ENCODE measurements at places on chromosomes 11 and 22. TPM values are rescaled to one million over a fixed set of nuclear protein-coding genes. Genes with fewer than 3 reads are reported as not detected.

- DNase-seq = no peak
Measured at GRCh38 chr11:33670250-33671011, 30.2 kb downstream of the C11orf91 start.

TRIM49B gene
- total RNA-seq = not detected

HTR3A gene
- 6.5 TPM for total RNA-seq

KRTAP5-11 gene
- not detected for total RNA-seq

DNA sequence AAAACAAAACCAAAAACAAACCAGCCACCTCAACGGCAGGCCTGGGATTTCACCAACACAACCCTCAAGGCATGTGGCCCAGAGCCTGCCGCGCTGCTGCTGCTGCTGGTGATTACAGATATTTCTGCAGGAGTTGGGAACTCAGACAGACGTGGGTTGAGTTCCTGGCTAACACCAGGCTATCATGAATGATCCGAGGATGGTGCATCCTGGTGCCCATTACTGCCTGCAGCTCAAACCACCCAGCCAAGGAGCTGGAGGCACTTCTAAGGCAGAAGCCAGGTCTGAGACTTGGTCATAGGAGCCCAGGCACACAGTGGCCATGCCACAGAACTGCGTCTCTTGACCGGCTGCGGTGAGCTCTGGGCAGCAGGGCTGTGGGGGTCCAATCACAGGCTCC, 151.8 kb downstream of the MPPED1 start:
- no peak for DNase-seq
